Stimulated activated CD8-positive, alpha-beta memory T cell treated with anti-CD3 and anti-CD28 coated beads, Interleukin-4, amount 100 ng/mL, for 24 hours (primary cell): ENCODE measurements at places on chromosomes 7 and 10.

GRCh38 chr10:17206210-17206709 lies 4.8 kb upstream of the TRDMT1 start:
- DNase-seq: no peak

DNA sequence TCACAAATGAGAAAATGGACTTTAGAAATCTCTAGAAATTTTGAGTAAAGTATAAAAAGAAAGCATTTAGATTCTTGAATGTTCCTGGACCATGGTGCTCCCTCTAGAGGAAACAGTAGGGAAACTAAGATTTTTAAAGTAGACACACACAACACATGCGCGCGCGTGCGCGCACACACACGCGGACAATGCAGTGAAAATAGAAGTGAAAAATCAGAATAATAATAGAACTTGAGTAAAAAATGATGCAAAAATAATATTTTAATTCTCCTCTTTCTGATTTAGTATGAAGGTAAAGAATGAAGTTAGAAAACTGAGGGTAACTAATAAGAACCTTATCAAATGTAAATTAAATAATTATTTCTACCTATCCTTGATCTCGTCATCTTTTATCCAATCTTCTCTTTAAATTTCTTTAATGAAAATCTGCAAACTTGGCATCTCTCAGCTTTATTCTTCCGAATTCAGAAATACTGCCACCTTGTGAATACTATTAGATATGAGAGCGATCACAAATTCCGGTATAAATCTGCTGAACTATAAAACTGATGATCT lies 117.0 kb upstream of the AMPH start:
- no peak for DNase-seq

- DNase-seq: no peak
Measured at GRCh38 chr7:132514430-132514829, 61.8 kb downstream of the PLXNA4 start.

GRCh38 chr7:96219378-96220130 lies 102.3 kb downstream of the SLC25A13 start:
- DNase-seq: no peak

GRCh38 chr7:73716318-73716890 lies 3.1 kb downstream of the STX1A start:
- no peak for DNase-seq

GRCh38 chr7:109821156-109821555 lies 1251.5 kb downstream of the DNAJB9 start:
- DNase-seq: no peak

GRCh38 chr10:122091722-122092121 lies 102.8 kb downstream of the TACC2 start:
- DNase-seq: no peak

DNA sequence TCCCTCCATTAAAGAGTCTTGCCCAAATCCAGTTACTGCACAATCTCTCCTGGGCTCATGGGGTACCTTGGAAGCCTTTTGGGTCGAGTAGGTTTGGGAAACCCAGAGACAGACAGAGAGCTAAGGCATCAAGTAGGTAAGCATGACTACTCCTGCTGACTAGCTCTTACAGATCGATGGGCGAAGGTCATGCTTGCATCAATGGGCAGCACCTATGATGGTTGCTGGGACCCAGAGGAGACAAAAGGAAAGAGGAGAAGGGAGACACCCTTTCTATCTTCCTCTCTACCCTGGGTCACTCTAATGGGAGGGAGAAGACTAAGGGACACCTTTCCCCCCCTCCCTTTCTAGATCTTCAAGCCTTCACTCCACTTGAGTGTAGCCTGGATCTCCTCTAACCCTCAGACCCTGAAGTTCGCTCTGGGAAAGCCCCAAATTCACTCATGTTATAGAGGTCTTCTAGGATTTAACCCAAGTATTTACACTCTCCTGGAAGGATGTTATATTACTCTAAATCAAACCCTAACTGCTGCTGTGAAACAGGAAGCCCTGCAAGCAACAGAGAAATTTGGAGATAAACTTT lies 31.6 kb upstream of the ZNF746 start:
- no peak for DNase-seq

DNA sequence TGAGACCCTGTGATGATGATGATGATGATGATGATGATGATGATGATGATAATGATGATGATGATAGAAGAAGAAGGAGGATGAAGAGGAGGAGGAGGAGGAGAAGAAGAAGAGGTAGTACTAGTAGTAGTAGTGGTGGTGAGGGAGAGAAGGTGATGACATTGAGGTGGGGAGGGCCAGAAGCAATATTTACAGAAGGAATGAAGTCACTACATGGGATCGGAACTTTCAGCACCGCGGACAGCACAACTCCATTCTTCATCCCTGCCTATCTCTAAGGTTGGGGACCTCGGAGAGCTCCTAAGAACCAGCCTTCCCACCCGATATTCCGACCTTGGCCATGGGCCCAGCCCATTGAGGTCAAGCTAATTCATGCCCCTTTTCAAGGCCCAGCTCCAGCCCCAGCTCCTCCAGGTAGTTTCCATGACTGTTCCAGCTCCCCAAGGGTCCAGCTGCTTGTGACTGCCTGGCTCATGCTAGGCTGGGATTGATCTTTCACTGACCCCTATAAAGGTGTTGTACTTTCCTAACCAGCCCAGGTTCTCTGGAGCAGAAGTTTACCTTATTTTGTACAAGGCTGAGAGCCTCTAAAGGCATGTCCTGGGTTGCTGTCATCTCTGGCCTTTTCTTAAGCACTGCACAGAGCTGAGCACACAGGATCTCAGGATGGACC lies 10.3 kb downstream of the CRHR2 start:
- no peak for DNase-seq

- DNase-seq: no peak
Measured at GRCh38 chr7:130180571-130181262, 24.5 kb downstream of the TMEM209 start.

GRCh38 chr10:43256531-43257346 lies 10.1 kb downstream of the RASGEF1A start:
- DNase-seq: no peak

DNA sequence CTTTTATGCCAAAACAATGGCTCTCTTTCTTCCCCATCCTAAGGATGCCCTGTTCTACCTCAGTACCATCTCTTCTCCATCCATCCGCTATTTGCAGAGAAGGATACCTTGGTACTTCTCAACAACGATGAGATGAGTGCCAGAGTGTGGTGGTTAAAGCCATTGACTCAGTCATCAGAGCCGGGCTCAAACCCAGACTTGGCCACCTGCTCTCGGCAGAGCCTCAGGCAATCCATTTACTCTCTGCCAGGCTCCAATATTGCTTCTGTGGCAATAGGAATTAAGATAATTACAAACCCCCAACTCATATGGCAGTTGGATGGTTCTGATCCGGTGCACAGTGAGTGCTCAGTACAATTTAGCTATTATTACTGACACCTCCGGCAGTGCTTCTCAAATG lies 121.3 kb downstream of the PRLHR start:
- DNase-seq: no peak

DNA sequence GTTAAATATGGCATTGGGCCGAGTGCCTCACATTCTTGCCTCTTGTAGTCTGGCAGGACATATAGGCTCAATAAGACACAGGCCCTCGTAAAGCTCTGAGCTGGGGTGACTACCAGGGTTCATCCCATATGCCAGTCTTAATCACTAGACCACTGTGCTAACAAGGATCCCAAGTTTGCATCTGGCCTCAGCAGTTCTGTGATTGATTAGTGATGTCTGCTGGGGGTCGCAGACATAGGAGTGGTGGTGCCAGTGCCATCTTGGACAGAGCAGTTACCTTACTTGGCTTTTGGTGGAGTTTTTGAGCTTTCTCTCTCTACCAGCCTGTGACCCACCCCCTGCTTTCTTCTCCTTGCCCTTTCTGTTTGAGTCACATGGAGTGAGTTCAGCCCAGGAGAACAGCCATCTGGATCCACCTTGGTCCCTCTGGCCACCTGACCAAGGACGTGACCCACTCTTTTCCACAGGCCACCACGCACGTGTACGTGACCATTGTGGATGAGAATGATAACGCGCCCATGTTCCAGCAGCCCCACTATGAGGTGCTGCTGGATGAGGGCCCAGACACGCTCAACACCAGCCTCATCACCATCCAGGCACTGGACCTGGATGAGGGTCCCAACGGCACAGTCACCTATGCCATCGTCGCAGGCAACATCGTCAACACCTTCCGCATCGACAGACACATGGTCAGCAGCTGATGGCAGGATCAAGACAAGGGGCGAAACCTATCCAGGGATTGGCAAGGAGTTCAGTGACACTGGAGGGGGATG lies 4.1 kb upstream of the VSIR start:
- DNase-seq: no peak

GRCh38 chr10:89904755-89905154 lies 203.4 kb downstream of the KIF20B start:
- no peak for DNase-seq

GRCh38 chr7:142440906-142441411 lies 183.1 kb upstream of the PRSS58 start:
- no peak for DNase-seq

DNA sequence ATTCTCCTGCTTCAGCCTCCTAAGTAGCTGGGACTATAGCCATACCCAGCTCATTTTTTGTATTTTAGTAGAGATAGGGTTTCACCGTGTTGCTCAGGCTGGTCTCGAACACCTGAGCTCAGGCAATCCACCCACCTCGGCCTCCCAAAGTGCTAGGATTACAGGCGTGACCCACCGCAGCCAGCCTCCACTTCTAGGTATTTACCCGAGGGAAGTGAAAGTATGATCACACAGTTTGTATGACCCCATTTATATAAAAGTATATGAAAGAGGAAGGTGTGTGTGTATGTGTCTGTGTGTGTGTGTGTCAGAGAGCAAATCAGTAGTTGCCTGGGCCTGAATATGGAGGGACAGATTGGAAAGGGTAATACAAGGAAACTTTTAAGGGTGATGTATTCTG lies 2.0 kb upstream of the PURB start:
- no peak for DNase-seq

DNA sequence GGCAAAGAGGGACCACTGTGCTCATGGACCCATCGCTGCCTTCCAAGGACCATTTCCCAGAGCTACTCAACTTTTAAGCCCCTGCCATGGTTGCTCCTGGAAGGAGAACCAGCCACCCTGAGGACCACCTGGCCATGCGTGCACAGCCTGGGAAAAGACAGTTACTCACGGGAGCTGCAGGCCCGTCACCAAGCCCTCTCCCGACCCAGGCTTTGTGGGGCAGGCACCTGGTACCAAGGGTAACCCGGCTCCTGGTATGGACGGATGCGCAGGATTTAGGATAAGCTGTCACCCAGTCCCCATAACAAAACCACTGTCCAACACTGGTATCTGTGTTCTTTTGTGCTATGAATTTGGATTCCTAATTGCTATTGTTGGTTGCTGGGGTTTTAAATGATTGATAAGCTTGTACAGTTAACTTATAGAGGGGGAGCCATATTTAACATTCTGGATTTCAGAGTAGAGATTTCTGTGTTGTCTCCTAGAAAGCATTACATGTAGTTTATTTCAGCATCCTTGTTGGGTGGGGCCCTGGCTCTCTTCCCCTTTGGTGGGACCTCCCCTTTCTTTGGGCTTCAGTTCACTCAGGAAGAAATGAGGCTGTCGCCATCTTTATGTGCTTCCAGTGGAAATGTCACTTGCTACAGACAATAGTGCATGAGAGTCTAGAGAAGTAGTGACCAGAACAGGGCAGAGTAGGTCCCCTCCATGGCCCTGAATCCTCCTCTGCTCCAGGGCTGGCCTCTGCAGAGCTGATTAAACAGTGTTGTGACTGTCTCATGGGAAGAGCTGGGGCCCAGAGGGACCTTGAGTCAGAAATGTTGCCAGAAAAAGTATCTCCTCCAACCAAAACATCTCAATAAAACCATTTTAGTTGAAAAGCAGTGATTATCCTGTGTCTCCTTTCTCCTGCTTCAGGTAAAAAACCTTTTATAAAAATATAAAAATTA lies 19.4 kb downstream of the LAT2 start:
- no peak for DNase-seq

GRCh38 chr7:150451097-150451793 lies 815 bp downstream of the GIMAP8 start:
- DNase-seq: peak; percentile 51

- DNase-seq: no peak
Measured at GRCh38 chr7:157782041-157782440, 445.2 kb downstream of the DNAJB6 start.

GRCh38 chr10:102398172-102399020 lies 2.9 kb downstream of the NFKB2 start:
- DNase-seq: no peak

DNA sequence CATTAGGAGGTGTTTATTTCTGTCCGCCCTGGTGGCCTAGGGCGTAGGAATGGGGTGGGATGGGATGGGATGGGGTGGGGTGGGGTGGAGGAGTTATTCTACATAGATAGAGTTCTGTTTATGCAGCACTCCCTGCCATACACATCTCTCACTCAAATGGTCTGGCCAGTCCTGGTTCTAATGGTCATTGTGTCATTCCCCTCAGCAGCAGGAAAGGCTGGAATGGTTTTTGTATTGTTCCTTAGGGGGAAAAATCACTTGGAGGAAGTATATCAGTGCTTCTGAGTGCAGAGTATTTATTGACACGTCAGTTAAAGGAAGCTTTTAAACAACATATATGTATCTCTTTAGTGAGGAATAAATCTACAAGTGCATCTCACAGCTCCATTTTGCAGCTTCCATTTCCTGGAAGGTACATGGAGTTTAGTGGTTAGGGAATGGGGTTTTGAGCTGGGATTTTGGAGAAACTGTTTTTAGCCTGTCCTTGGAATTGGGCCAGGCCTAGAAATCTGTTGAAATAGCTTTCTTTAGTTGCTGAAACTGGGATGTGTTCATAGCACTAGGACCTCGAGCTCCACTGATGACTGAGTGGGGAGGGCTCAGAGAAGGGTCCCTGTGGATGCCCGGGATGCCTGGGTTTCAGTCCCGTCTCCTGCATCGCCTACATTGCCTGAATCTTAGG lies 8.3 kb downstream of the TSPAN14 start:
- no peak for DNase-seq

DNA sequence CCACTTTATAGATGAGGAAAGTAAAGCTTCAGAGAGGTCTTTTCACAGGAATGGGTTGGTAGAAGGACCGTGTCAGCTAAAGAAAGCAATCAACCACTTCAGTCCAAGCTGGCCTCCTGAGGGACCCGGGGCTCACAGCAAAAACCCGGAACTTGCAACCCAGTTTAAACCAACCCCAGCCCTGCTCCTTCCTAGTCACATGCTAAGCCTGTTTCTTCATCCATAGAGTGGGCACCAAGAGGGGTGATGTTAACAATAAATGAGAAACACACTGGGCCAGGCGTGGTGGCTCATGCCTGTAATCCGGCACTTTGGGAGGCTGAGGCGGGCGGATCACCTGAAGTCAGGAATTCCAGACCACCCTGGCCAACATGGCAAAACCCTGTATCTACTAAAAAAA lies 12.1 kb upstream of the NPFFR1 start:
- no peak for DNase-seq
